Iris pigment epithelial cell (primary cell): ENCODE measurements at places on chromosomes 6 and 20.
A peak's percentile ranks its signal among the peaks of the same experiment; 100 is the strongest.

DNA sequence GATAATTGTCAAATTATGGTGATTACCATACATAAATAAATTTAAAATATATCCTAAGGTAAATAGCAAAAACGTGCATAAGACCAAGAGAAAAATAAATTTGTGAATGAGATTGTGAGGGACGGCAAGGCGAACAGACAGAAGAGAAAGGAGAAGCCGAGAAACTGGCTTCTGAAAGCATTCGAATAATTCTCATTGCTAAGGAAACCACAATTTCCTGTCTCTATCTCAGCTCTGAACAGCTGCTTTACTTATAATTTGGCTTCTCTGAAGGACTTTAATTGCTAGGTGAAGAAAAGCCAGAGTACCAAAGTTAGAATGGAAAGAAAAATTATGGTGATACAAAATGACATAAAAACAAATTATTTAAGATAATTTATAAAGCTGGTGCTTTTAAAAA lies 79.0 kb upstream of the RGS17 start:
- DNase-seq = peak; percentile 72

DNA sequence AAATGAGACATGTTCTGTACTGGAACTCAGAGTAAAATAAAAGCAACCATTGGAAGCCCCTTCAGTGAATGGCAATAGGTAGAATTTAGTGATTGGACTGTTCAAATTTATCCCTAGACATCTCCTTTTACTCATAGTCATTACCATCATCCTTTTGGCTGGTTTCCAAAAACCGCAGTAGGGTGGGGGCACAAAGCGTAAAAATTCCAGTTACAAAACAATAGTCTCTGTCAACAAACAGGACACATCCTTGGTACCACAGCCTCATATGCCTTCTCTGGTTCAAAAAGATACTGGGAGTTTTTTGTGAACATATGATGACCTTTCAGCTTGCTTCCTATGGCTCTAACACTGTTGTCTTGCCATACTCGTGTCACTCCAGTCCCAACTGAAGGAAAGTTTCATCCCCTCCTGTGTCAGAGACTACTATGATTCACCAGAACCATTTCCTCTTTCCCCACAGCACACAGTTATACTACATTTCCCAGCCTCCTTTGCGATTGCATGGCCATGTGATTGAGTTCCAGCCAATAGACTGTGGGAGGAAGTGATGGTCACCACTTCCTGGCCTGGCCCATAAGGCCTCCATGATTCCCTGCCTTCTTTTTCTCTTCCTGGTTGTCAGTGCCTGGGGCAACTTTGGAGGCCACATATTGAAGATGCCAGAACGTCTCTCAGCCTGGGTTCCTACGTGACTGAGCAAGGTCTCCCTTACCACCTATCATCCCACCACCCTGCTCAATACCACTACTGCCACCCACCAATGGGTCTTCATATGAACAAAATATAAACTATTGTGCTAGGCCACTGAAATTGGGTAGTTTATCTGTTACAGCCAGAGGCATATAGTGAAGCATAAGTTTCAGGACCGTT lies 162.4 kb downstream of the ID4 start:
- peak; percentile 8 for DNase-seq

DNA sequence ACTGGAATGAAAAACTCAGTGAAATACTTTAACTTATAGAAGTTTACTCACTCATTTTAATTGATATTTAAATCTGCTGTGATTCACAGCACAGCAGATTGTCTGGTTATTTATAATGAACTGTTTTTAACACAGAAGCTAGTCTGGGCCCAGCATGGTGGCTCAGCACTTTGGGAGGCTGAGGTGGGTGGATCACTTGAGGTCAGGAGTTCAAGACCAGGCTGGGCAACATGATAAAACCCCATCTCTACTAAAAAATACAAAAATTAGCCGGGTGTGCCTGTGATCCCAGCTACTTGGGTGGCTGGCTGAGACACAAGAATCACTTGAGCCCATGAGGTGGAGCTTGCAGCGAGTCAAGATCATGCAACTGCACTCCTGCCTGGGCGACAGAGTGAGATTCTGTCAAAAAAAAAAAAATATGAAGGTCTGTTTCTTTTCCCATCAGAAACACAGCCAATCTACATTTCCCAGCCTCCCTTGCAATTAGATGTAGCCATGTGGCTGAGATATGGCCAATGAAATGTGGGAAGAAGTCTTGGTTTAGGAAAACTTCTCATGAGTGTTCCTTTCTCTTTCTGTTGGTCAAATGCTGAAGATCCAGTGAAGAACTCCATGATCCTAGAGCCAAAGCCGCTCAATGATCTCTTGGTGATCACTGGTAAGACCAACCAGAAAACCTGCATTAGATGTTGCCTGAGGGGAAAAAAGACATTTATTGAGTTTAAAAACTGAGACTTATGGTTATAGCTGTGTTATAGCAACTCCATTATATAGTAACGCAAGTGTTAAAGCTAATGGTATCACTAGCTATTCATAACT lies 31.3 kb upstream of the BTN3A2 start:
- DNase-seq = no peak

GRCh38 chr6:14540276-14540675 lies 422.7 kb downstream of the CD83 start:
- no peak for DNase-seq

DNA sequence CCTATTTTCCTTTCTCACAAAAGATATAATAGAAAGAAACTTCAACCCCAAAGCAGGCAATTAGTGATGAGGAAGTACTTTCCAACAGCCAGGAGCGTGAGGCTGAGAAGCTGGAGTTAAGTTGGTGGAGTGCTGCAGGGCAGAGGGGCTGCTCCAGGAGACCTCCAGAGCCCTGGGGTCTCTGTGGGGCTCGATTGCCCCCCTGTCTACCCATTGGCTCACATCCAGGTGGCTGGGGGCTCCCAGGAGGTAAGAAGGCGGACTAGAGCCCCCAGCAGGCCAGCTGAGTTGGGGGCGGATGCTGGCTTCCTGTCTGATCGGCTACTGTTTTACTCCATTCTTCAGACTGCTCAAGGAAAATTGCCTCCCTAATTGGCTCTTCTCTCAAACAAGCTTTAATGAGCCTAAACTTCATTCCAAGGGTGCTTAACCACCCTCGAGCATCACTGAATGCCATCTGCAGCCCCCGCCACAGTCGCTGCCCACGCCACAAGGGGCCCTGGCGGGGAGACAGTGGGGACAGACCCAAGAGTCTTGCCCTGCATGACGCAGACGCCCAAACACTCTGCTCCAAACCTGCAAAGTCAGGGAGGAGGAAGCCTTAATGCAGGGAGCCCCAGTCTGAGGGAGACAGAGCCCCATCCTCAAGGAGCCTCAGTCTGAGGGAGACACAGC lies 78.6 kb downstream of the MDGA1 start:
- no peak for DNase-seq

DNA sequence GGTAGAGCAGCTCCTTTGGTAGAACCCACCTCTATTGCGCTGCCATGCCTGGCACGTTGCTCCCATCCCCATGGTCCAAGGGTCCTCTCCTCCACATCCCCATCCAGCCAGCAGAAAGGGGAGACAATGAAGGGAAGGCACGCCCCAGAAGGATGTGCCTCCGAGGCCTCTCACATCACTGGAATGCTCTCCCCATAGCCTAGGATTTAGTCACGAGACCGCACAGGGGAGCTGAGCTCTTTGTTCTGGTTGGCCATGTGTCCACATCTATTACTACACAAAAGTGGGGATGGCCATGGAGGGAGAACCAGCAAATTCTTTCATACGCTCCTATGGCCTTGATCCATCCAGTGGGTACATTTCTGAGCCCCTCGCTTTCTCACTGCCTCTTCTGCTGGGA lies 60.5 kb upstream of the SALL4 start:
- DNase-seq = peak; percentile 44

DNA sequence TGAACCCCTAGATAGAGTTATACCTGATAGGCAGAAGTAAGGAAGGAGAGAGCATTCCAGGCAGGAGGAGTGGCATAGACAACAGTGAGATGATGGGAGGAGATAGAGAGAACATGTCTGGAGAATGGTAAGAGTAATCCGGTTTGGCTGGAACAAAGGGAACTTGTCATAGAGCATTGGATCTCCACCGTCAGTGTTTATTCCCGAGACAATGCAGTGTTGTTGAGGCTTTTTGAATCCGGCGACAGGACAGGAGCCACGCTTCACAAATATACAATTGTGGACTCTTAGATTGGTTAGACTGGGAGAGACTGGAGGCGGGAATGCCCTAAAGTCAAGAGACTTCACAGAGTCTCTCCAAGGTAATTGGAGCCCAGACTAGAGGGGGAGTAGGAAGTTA lies 119.8 kb downstream of the ANKS1A start:
- DNase-seq = no peak

GRCh38 chr20:17223553-17223952 lies 3.3 kb upstream of the PCSK2 start:
- no peak for DNase-seq

DNA sequence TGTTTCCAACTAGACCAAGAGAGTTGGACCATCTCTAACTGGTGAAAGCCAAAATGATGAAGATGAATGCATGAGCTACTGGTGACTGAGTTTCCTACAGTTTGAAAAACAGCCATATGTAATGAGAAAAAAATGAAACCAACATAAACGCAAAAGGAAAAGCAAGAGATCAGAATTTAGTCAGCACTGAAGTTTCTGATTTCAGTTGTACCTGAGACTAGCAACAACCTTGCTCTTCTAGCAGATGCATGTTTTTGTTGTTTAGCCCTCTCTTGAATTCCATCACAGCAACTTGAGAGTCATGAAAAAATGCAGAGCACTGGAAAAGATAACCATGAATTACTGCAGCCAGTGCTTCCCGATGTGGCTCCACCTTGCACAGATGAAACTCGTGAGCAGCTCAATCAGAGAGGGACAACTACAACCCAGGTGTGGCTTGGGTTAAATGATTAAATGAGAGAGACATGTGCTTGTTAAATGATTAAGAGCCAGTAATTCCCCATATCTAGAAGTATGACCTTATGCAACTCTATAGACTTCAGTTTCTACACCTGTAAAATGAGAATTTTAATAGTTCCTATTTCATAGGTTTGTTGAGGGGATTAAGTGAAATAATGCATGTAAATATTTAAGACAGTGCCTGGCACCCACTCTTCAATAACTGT lies 104.8 kb downstream of the ELOVL4 start:
- DNase-seq = no peak

DNA sequence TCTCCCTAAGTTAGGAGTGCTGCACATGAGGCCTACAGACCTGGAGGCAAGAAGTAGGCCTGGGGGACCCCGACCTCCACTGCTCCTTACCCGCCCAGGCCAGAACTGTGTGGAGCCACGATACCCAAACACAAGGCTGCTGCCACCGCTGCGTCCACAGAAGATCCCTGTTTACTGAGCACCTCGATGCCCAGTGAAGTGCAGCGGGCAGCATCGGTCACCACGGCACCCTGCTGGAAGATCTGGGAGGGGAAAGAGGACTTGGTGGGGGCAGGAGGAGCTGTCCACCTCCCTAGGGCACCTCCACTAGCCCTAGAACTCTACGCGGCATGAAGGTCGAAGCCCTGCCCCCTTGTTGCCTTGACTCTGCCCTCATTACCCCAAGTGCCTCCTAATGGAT lies 9.9 kb downstream of the GGT7 start:
- no peak for DNase-seq

GRCh38 chr6:82711105-82711827 lies 347.6 kb downstream of the TPBG start:
- DNase-seq = no peak

DNA sequence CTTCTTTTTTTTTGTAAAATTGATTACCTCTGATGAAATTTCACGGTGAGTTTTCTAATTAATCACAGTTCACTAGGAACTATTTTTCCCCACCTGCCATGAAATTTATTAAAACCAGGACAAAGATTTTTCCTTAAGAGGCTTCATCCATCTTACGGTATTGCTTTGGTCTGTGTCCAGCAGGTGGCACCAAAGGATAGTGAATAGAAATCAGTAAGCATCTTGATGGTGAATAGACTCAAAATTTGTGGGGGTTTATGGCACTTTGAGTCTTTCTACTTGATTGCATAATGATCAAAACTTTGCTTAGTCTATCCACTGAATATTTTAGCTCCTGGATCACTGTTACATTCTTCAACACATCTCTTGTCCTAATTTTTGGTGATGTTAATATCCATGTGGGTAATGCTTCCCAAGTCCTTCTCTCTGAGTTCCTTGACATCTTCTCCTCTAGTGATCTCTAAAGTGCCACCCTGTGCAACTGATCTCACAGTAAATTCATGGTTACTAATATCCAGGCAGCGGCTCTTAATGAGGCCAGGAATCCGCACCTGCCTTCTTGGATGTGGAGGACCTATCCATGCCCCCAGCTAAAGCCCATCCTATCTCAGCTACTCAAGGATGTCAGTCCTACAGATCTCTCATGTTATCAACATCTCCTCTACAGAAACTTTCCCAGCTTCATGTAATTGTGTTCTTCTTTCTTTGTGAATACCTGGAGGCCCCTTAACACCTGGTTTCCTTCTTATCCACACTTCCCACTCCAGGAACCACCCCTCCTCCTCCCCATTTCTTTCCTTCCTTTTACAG lies 54.5 kb downstream of the STMND1 start:
- peak; percentile 88 for DNase-seq

DNA sequence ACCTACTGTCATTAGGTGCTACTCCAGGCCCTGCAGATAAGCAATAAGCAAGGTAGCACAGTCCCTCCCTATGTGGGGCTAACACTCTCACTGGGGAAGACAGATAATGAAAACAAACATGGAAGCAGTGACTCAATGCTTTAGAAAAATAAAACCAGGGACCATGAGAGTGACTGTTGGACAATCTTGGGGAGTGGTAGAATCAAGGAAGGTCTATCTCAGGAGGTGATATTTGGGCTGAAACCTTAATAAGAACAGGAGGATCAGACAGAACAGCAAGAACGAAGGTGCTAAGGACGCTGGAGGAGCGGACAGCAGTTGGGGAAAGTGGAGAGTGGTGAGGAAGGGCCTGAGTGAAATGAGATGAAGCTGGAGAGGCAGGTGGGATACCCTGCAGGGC lies 58.2 kb downstream of the BANF2 start:
- no peak for DNase-seq

DNA sequence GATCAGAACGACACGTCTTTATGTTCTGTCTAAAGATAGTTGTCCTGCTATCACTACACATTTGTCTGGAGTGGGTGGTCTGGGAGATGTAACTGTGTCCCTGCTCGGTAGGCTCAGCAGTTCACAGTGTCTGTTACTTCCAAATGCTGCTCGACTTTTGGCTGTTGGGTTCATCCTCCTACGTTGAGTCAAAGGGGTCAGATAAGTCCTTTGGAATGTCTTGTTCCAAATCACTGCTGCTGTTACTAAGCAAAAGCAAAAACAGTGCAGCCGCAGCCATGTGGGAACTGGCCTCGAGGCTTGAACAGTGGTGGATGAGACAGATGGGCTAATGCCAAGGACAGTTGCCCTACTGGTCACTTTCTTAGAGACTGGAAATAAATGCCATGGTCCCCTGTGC lies 272.2 kb upstream of the MAP3K7 start:
- DNase-seq = no peak

GRCh38 chr6:53282234-53282633 lies 66.5 kb downstream of the ELOVL5 start:
- no peak for DNase-seq

GRCh38 chr6:159041181-159041580 lies 3.6 kb downstream of the TAGAP start:
- DNase-seq = no peak

GRCh38 chr6:39593646-39594045 lies 131.6 kb downstream of the KIF6 start:
- peak; percentile 6 for DNase-seq

- DNase-seq = no peak
Measured at GRCh38 chr6:153048631-153049030, 46.1 kb upstream of the MTRF1L start.

- DNase-seq = no peak
Measured at GRCh38 chr6:71044753-71045152, 87.9 kb upstream of the B3GAT2 start.
